GM12878 (cell line): ENCODE measurements at places on chromosomes 3 and 15. TPM values are rescaled to one million over a fixed set of nuclear protein-coding genes. Genes with fewer than 3 reads are reported as not detected.

ANKRD34C gene
- not detected in 2 replicates for total RNA-seq

GRCh38 chr15:55737373-55737772 lies 5.6 kb downstream of the PRTG start:
- no peaks in the 10 kb centered on the region for H3K36me3 ChIP-seq
- DNase-seq: no peak
- H3K4me3 ChIP-seq: no peak overlapping the region
- peaks cover 12% of the 10 kb centered on the region for H3K27me3 ChIP-seq
- no peaks in the 10 kb centered on the region for H3K4me1 ChIP-seq

DNA sequence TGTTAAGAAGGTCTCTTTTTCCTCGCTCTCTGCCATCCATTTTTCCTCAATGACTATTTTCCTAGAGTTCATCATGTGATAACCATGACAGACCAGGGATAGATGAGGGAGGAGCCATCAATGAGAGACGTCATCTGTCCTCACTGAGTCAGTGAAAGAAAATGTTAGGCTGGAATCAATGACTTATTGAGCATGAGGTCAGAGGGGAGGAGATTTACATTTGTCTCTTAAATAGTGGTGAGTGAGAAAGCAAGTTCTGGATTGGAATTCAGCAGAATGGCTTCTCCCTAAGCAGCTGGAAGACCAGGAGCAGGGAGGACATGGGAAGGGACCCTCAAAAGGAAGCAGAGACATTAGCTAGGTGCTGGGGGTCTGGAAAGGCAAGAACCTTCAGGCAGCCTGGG lies 28.2 kb upstream of the USP3 start:
- peak overlapping the region; percentile 100 for H3K27ac ChIP-seq
- no peaks in the 10 kb centered on the region for H3K27me3 ChIP-seq
- H3K4me1 ChIP-seq: peaks cover 81% of the 10 kb centered on the region
- DNase-seq: no peak
- H3K4me3 ChIP-seq: no peak overlapping the region
- H3K36me3 ChIP-seq: no peaks in the 10 kb centered on the region

GRCh38 chr3:140896997-140897396 lies 44.6 kb upstream of the SLC25A36 start:
- no peak overlapping the region for H3K4me3 ChIP-seq
- H3K36me3 ChIP-seq: no peaks in the 10 kb centered on the region
- no peak overlapping the region for H3K27ac ChIP-seq
- H3K27me3 ChIP-seq: no peaks in the 10 kb centered on the region
- H3K4me1 ChIP-seq: no peaks in the 10 kb centered on the region
- no peak for DNase-seq

RASGRP1 gene
- total RNA-seq: 25.5 and 29.3 TPM in 2 replicates

GRCh38 chr3:20320489-20320888 lies 134.5 kb upstream of the SGO1 start:
- no peaks in the 10 kb centered on the region for H3K36me3 ChIP-seq
- DNase-seq: no peak
- no peaks in the 10 kb centered on the region for H3K27me3 ChIP-seq

GRCh38 chr3:16432714-16433113 lies 80.8 kb downstream of the RFTN1 start:
- H3K4me1 ChIP-seq: peaks cover 39% of the 10 kb centered on the region
- H3K4me3 ChIP-seq: no peak overlapping the region
- DNase-seq: no peak
- H3K36me3 ChIP-seq: peaks cover 21% of the 10 kb centered on the region

- peaks cover 32% of the 10 kb centered on the region for H3K4me1 ChIP-seq
- no peaks in the 10 kb centered on the region for H3K27me3 ChIP-seq
- no peak overlapping the region for H3K4me3 ChIP-seq
- H3K36me3 ChIP-seq: no peaks in the 10 kb centered on the region
These were observed 68.3 kb downstream of the BOC start for GRCh38 chr3:113279686-113280085.

ACOX2 gene
- 0.16 TPM in 1 of 2 replicates, not detected in the other for total RNA-seq

- no peaks in the 10 kb centered on the region for H3K36me3 ChIP-seq
- H3K4me1 ChIP-seq: peaks cover 5% of the 10 kb centered on the region; the same call in 1 of the 2 replicates
- H3K4me3 ChIP-seq: no peak overlapping the region
- no peaks in the 10 kb centered on the region for H3K27me3 ChIP-seq
- H3K27ac ChIP-seq: no peak overlapping the region
These were observed 159.3 kb downstream of the WDR76 start for GRCh38 chr15:43985976-43986680.

NR1I2 gene
- 0.90 and 0.96 TPM in 2 replicates for total RNA-seq

- peak; percentile 11 for DNase-seq
- H3K27me3 ChIP-seq: no peaks in the 10 kb centered on the region
- H3K4me3 ChIP-seq: no peak overlapping the region
- H3K27ac ChIP-seq: no peak overlapping the region
- H3K36me3 ChIP-seq: no peaks in the 10 kb centered on the region
These were observed 1435.2 kb upstream of the CADM2 start for GRCh38 chr3:83523470-83524073.

CIAO2A gene
- 94.5 and 101 TPM in 2 replicates for total RNA-seq

IQCH gene
- 0.41 and 0.96 TPM in 2 replicates for total RNA-seq

ZNF662 gene
- 0.05 TPM in 1 of 2 replicates, not detected in the other for total RNA-seq

DNA sequence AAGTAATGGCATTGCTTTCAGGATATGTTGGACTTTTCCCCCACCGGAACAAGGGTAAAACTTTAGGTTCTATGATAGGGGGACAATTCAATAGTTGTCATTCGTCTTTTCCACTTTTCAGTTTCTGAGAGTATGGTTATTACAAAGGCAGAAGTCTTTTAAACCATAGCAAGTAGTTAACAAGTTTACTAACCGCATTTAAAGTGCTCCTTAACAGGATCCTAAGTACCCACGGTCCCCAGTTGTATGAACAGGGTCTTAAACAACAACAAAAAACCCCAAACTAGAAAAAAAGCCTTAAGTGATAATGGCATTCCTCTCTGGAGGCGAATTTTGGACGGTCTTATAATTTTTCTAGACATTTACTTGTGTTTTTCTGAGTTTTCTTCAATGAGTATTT lies 831 bp downstream of the IFT57 start:
- peak overlapping the region; percentile 67 for H3K4me3 ChIP-seq
- H3K27ac ChIP-seq: 0 out of 2 replicates have a peak overlapping the region, but pooled peaks have one; percentile 27
- peaks cover 9% of the 10 kb centered on the region; the same call in 1 of the 2 replicates for H3K4me1 ChIP-seq
- no peaks in the 10 kb centered on the region for H3K27me3 ChIP-seq
- no peaks in the 10 kb centered on the region for H3K36me3 ChIP-seq

- H3K4me1 ChIP-seq: peaks cover 33% of the 10 kb centered on the region
- H3K36me3 ChIP-seq: peaks cover 20% of the 10 kb centered on the region
- no peak for DNase-seq
- H3K27me3 ChIP-seq: no peaks in the 10 kb centered on the region
- H3K27ac ChIP-seq: no peak overlapping the region
- H3K4me3 ChIP-seq: no peak overlapping the region
These were observed 12.8 kb downstream of the ARL6IP5 start for GRCh38 chr3:69097407-69098086.

DNA sequence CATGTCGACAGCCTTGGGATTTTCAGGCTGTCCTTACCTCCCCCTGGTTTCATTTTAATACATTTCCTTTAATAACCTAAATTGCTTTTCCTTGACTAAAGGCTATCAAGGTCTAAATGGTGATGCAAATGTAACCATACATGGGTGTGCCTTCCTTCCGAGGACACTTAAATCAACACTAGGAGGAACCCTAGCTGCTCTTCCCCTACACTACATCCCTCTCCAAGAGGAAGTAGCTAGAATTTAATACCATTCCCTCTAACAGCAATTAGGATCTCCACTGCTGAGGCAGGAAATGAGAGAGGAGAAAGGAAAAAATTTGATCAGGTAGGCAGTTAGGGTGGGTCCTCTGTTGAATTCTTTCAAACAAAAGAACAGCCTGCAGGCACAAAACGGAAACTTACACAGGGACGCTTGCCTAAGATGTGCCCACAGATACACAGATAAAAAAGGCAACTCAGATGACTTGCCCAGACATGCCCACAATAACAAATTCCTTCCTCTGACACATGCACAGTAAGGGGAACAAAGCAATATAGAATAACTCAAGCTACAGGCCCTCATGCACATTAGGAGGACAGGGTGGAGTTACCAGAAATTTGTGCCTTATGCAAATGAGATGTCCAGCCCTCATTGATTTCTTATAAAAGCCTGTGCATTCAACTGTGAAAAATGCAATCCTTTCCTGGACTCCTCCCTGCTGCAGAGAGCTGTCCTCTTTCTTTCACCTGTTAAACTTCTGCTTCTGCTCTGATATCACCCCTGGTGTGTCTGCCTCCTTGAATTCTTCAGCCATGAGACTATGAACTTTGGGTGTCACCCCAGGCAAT lies 1024.4 kb upstream of the CADM2 start:
- no peaks in the 10 kb centered on the region for H3K27me3 ChIP-seq
- no peaks in the 10 kb centered on the region for H3K4me1 ChIP-seq
- H3K4me3 ChIP-seq: no peak overlapping the region
- DNase-seq: peak; percentile 5
- H3K27ac ChIP-seq: no peak overlapping the region

GAP43 gene
- not detected in 2 replicates for total RNA-seq

DNA sequence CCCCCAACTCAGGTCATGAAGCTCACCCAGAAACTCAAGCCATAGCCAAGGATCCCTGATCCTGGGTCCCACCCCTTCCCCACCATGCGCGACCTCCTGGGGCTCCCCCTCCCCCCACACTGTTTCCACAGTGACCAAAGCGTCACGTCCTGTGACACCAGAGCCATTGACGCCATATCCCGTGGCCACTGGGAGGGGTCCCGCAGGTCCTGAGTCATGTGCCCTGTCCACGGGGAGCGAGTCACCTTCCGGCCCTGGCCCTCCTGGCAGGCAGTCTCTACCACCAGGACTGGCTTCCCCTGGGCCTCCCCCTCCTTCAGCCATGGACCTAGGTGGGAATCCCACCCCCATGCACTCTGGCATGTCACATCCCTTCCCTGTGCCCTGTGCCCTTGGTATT lies 15.6 kb downstream of the SEMA3F start:
- no peak overlapping the region for H3K27ac ChIP-seq
- H3K27me3 ChIP-seq: no peaks in the 10 kb centered on the region; the same call in 1 of the 2 replicates

- no peaks in the 10 kb centered on the region for H3K4me1 ChIP-seq
- H3K4me3 ChIP-seq: no peak overlapping the region
- H3K27ac ChIP-seq: no peak overlapping the region
- H3K36me3 ChIP-seq: no peaks in the 10 kb centered on the region
- DNase-seq: no peak
- no peaks in the 10 kb centered on the region for H3K27me3 ChIP-seq
These were observed 428.9 kb upstream of the THRB start for GRCh38 chr3:24923570-24923969.

DNA sequence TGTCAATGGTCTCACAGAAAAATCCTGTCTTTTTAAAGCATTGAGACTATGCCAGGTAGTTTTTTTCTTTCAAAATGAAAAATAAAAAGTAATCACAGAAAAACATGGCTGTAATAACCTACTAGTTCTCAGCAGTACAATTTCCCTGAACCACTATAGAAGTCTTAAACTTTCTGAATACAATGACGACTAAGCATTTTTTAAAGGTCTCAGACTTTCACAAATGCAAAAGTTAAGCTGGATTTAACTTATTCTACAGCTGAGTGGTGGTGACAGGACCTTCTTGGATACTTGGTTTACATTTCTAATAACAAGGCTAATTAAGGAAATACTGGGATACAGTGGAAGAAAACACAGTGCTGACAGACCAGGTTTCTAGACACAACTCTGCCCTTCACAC lies 81.8 kb downstream of the CBLB start:
- H3K27me3 ChIP-seq: no peaks in the 10 kb centered on the region
- H3K4me1 ChIP-seq: no peaks in the 10 kb centered on the region
- H3K27ac ChIP-seq: no peak overlapping the region
- H3K36me3 ChIP-seq: no peaks in the 10 kb centered on the region; the same call in 1 of the 2 replicates

ROPN1 gene
- total RNA-seq: not detected in 2 replicates

DNA sequence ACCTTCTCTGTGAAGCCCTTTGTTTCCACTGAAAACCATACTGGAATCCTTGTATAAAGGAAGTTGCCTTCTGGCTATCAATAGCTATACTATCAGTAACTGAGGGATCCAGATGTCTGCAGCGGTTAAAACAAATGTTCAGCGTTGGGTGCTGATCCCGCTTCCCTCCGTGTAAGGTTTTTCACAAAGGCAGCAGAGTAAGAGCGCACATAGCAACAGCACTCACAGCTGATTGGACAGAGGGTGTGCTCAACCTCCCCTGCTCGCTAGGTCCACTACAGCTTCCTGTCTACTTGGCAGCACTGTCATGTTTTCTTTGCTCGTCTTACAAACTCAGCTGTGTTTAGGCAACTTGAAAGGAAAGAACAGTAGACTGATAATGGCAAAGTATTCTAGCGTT lies 27.3 kb downstream of the ATOSA start:
- H3K4me3 ChIP-seq: no peak overlapping the region
- no peaks in the 10 kb centered on the region for H3K4me1 ChIP-seq
- H3K36me3 ChIP-seq: peaks cover 13% of the 10 kb centered on the region; the same call in 1 of the 2 replicates
- no peaks in the 10 kb centered on the region for H3K27me3 ChIP-seq
- no peak for DNase-seq

DNA sequence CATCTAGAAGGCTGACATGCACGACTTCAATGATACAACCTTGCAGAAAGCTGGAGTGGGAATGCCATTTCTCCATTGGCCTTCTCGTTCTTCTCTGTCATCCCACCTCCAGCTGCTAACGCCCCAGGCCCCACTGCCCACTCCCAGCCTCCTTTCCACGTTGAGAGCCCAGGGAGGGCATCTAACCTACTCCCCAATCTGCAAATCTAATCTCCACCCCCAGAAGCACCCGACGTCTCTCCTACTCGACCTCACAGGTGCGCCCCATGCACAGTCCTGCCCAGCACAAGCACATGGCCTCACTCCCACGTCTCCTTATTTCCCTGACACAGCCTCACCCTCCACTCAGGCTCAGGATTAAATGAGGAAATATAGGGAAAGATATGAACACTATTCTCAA lies 33.4 kb downstream of the IL12A start:
- no peak for DNase-seq
- H3K36me3 ChIP-seq: no peaks in the 10 kb centered on the region
- H3K27me3 ChIP-seq: no peaks in the 10 kb centered on the region
- peaks cover 8% of the 10 kb centered on the region for H3K4me1 ChIP-seq
- no peak overlapping the region for H3K4me3 ChIP-seq

GRCh38 chr3:112856537-112856936 lies 9.9 kb upstream of the CD200R1L start:
- no peaks in the 10 kb centered on the region for H3K27me3 ChIP-seq
- H3K4me3 ChIP-seq: no peak overlapping the region
- no peaks in the 10 kb centered on the region for H3K36me3 ChIP-seq
- no peak overlapping the region for H3K27ac ChIP-seq
- DNase-seq: no peak

DNA sequence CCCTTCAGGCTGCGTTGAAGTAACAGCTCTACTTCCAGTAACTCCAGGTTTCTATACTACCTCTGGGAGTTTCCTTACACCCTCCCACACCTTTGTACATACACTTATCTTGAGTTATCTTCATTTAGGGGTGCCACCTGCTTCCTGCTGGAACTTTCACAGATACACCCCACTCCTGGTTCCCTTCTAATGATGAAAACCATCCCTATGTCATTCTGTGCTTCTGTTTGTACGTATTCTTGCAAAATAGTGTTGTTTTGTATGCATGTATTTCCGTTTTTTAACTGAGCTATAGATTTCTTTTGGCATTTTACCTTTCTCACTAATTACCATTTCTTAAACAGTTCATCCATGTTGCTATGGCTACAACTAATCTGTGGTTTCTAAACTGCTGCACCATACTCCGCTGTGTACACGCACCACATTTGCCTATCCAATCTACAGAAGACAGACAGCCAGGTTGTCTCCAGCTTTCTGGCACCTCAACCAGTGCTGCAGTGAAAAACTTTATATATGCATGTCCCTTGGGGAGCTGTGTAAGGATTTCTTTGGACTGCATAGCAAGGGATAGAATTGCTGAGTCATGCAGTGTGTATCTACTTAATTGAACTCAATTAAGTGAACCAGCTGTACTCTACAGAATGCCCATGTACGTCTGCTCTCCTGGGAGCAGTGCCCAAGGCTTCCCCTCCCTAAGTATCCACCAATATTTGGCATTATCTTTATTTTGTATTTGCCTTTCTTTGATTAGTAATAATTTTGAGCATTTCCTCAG lies 61.4 kb upstream of the ST8SIA2 start:
- DNase-seq: no peak
- no peaks in the 10 kb centered on the region for H3K36me3 ChIP-seq
- no peaks in the 10 kb centered on the region for H3K4me1 ChIP-seq
- H3K27ac ChIP-seq: no peak overlapping the region
